ENCODE measurements at places on chromosomes 4 and X.

GRCh38 chr4:20251796-20252655 is at the start of gene SLIT2:
Gene SLIT2, plus strand, starts transcription at chr4:20251905. Its CDS starts 1,911 bp downstream, at chr4:20253816.
- DNase-seq, result no peak

- DNase-seq, result no peak
Observed at GRCh38 chr4:65241257-65241997, 428.9 kb downstream of the EPHA5 start.

GRCh38 chrX:42804524-42804923 is 26.6 kb upstream of the PPP1R2C start:
- no peak for DNase-seq

GRCh38 chr4:43485196-43485595 is 592.7 kb downstream of the GRXCR1 start:
- no peak for DNase-seq

DNA sequence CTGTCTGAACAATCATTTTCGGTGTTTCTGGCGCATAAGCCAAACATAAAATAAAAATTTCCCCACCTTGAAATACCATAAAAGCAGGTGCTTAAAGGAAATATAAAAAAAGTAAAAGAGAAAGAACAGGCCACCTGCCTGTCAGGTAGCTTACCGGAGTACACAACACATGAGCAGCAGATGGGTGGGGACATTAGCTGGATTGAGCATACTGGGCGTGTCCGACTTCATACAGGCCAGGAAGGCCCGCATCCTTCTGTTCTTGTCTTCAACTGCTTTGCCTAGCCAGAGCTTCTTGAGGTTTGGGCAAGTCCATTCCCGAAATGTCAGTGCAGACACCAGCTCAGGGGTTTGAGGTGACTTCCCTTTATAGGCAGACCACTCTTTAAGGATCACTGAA is 66.7 kb downstream of the FAM120C start:
- DNase-seq, result no peak

DNA sequence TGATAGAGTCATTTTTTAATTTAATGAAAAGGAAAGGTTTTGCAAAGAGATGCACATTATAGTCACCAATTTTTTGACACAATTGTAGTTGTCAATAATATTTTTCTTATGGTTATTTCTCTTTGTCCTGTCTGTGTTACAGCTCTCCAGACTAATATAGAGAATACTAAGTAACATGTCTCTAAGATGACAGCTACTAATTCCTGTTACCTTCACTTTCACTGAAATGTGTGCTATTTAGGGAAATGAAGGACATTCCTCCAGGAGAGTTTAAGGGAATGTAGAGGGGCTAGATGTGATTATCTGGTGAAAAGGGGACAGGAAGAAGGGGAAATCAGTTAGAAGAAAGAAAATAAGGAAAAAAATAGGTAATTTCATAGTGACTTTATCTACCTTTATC is 1.4 kb downstream of the KLHL5 start:
- DNase-seq, result no peak

DNA sequence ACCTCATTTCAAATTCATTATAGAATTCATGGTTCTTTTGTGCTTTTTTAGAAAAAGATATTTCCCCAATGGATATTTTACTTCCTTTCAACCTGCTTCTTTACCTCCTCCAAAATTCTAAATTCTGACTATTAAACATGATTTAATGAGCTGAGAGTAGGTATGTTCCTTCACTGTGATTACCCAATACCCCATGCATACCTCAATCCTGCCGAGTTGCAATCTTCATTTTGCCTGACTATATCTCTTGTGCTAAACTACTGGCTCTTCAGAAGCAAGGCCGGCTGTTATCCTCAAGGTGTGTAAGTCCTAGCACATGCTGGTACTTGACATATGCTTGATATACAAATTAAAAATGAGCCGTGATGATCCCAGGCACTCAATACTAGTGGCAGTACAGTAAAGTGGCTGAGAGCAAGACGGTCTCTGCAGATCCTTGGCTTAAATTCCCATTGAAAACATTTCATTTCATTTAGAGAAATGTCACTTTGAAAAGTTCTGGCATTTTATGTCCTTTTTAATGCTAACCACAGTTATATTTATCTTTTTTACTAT is 320.4 kb downstream of the KCNIP4 start:
- DNase-seq, result no peak

GRCh38 chr4:76615999-76616398 is 181.0 kb downstream of the SHROOM3 start:
- DNase-seq, result no peak
